ENCODE measurements at places on chromosomes 7 and 10. TPM values are rescaled to one million over a fixed set of nuclear protein-coding genes. Genes with fewer than 3 reads are reported as not detected.

- H3K4me3 ChIP-seq, result no peak overlapping the region
- H3K4me1 ChIP-seq, result no peaks in the 10 kb centered on the region
- no peak for DNase-seq
- no peaks in the 10 kb centered on the region for H3K36me3 ChIP-seq
- H3K27me3 ChIP-seq, result no peaks in the 10 kb centered on the region
Observed at GRCh38 chr7:28787106-28787505, 171.0 kb downstream of the TRIL start.

The GOLGA7B gene
- total RNA-seq, result 0.11 TPM

DNA sequence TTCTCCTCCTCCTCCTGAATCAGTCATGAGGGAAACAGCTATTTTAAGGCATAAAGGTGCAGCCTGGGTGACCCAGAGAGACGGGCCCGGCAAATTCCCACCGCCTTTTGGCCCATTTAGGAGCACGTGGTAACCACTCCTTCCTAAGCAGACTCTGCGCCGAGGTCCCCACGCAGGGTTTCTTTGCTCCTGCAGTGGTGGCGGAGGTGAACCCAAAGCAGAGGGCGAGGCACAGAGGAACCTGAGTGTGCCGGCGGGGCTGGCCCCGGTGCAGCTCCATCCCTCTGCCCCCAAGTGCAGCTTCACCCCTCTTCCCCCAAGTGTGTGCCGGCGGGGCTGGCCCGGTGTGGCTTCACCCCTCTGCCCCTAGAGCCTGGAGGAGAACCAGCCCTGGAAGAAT is 50.6 kb downstream of the DPYSL4 start:
- peaks cover 20% of the 10 kb centered on the region for H3K4me1 ChIP-seq
- no peak for DNase-seq
- peaks cover 24% of the 10 kb centered on the region for H3K27me3 ChIP-seq
- H3K27ac ChIP-seq, result no peak overlapping the region

The CABCOCO1 gene
- not detected for total RNA-seq

The ARMC3 gene
- 0.58 TPM for total RNA-seq

The VIPR2 gene
- 0.04 TPM for total RNA-seq

The SLC39A12 gene
- not detected for total RNA-seq

The FAM107B gene
- total RNA-seq, result 2.3 TPM

GRCh38 chr7:11416641-11417458 is 415.1 kb downstream of the THSD7A start:
- no peak overlapping the region for H3K4me3 ChIP-seq
- no peak for DNase-seq
- no peak overlapping the region for H3K27ac ChIP-seq
- no peaks in the 10 kb centered on the region for H3K27me3 ChIP-seq

DNA sequence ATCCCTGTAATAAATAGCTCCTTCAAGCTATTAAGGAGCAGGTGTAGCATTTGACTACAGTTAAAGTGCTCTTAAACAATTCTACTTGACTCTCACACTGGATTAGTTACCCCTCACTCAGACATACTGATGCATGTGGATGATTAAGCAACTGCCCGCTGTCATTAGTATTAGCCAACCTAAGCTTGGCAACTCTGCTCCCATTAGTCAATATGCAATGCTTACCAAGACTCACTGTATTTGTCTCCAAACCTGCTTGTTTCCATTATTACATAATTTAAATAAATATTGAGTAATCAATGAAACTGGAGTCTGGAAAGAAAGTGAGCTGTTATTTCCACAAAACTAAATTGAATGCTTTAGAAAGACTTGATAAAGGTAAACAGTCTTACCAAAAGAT is 144.0 kb upstream of the ASAH2 start:
- H3K27ac ChIP-seq, result no peak overlapping the region
- no peak overlapping the region for H3K4me3 ChIP-seq
- peaks cover 36% of the 10 kb centered on the region for H3K36me3 ChIP-seq
- H3K4me1 ChIP-seq, result peaks cover 51% of the 10 kb centered on the region

The MET gene
- 0.65 TPM for total RNA-seq

DNA sequence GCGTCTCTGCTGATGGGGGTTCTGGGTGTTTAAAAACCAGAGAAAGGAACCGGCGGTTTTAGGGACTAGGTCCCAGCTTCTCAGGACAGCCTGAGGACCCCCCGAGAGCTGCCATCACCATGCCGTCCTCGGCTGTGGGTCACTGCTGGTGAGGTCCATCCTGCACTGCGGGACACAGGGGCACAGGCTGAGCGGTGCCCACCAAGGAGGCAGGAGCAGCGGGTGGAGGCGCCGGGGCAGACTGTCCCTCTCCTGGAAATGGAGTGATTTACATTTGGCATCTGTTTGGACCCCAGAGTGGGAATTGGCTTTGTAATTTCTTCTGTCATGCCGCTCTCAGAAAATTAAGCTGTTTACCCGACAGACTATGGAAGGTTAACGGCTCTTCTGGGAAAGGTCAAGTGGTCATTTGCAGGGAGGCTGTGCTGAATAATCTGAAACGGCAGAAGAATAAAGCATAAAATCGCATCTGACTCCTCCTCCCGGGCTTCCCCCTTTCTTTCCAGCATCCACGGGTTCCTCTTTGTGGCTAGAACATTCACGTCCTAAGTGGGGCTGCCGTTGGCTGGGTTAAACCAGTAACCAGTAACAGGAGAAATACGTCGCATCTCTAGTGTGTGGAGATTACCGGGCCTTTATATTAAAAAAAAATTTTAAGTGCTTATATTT is 31.7 kb downstream of the LHPP start:
- no peaks in the 10 kb centered on the region for H3K27me3 ChIP-seq
- no peak for DNase-seq
- H3K4me3 ChIP-seq, result no peak overlapping the region

GRCh38 chr10:60099998-60100747 is 193.8 kb upstream of the CCDC6 start:
- no peaks in the 10 kb centered on the region for H3K27me3 ChIP-seq
- DNase-seq, result peak; percentile 53
- H3K27ac ChIP-seq, result peak overlapping the region; percentile 54

- no peaks in the 10 kb centered on the region for H3K27me3 ChIP-seq
- no peaks in the 10 kb centered on the region for H3K36me3 ChIP-seq
- peaks cover 14% of the 10 kb centered on the region for H3K4me1 ChIP-seq
- H3K4me3 ChIP-seq, result no peak overlapping the region
- DNase-seq, result no peak
- H3K27ac ChIP-seq, result no peak overlapping the region
Observed at GRCh38 chr7:150935149-150935548, 43.0 kb downstream of the KCNH2 start.

- H3K4me1 ChIP-seq, result peaks cover 5% of the 10 kb centered on the region
- peak overlapping the region; percentile 90 for H3K4me3 ChIP-seq
- peak; percentile 70 for DNase-seq
- H3K36me3 ChIP-seq, result 0 out of 3 replicates have a peak, but pooled peaks cover 2% of the 10 kb centered on the region
Observed at GRCh38 chr10:103967448-103968071, 620 bp downstream of the SLK start.

The OR2A5 gene
- not detected for total RNA-seq

- no peak overlapping the region for H3K4me3 ChIP-seq
- no peak overlapping the region for H3K27ac ChIP-seq
- H3K27me3 ChIP-seq, result no peaks in the 10 kb centered on the region
Observed at GRCh38 chr10:123559823-123560092, 106.4 kb upstream of the GPR26 start.

- no peak overlapping the region for H3K27ac ChIP-seq
- no peak for DNase-seq
- no peak overlapping the region for H3K4me3 ChIP-seq
- no peaks in the 10 kb centered on the region for H3K4me1 ChIP-seq
Observed at GRCh38 chr10:43044961-43045621, 31.8 kb upstream of the RET start.

The CTNNA3 gene
- total RNA-seq, result not detected

- DNase-seq, result no peak
- no peak overlapping the region for H3K27ac ChIP-seq
- peaks cover 13% of the 10 kb centered on the region for H3K4me1 ChIP-seq
Observed at GRCh38 chr7:1651031-1651446, 19.0 kb upstream of the ELFN1 start.

The PAX4 gene
- not detected for total RNA-seq

The TRPV5 gene
- not detected for total RNA-seq

DNA sequence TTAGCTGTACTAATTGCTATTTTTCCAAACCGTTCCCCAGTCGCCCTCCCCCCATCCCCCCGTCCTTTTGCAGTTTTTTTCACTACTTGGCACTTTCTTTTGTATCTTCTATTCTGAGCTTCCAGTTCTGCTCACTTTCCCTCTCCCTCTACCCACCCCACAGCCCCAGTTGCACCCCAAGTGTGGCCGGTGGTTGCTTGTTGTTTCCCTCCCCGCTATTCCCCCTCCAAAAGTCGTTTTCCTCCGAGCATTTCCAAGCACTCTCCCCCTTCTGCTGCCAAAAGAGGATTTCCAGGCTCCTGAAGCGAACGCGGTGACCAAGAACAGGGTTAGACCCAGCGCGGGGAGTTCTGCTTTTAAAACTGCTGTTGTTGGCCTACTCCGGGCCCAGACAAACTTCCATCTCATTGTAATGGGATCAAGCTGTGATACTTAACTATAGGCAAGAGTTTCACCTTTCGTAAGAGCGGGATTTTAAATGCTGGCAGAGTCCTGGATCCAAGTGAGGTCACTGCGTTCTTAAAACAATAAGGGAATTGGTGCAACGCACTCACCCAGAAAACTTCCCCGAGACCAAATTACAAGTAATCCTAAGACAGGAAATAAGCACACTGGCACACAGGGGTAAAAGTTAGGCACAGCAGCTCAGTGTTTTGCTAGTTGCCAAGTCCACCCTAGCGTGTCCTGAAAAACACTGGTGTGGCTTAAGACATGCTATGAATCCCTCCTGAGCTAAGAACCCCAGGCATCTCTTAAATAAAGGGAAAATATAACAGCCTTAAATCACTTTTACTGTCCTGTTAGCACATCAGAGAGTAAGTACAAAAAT is 1.5 kb upstream of the RGS10 start:
- H3K4me3 ChIP-seq, result no peak overlapping the region
- H3K36me3 ChIP-seq, result no peaks in the 10 kb centered on the region
- H3K27me3 ChIP-seq, result no peaks in the 10 kb centered on the region
- no peak overlapping the region for H3K27ac ChIP-seq
- H3K4me1 ChIP-seq, result peaks cover 9% of the 10 kb centered on the region
- DNase-seq, result no peak

The LRRC17 gene
- not detected for total RNA-seq

- no peak overlapping the region for H3K27ac ChIP-seq
- H3K4me3 ChIP-seq, result no peak overlapping the region
- H3K4me1 ChIP-seq, result no peaks in the 10 kb centered on the region
- no peak for DNase-seq
Observed at GRCh38 chr7:131737746-131738465, 181.5 kb upstream of the PODXL start.

DNA sequence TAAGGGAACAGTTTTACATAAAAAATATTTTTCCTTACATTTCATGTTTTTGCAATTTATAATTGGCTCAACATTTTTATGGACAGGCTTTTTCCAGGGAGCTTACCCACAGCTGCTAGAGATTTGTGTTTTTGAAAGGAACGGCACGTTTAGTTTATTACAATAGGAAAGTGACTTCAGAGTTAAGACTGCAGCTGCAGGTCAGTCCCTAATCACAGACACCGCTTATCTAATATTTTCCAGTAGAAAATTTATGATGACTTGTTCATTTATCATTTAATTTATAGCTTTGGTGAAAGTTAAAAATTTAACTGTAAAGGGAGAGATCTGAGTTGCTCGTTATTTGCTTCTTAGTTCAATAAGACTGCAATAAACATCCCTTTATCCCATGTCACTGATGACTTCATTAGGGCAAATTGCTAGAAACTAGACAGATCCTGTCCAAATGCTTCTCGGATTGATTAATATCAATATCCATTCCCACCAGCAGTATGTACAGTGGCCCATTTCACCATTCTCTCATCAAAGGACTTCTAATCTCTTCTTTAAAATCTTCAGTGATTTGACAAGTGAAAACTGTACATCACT is 97.0 kb upstream of the ODAD2 start:
- H3K27me3 ChIP-seq, result no peaks in the 10 kb centered on the region
- H3K4me3 ChIP-seq, result no peak overlapping the region
- H3K27ac ChIP-seq, result no peak overlapping the region
- DNase-seq, result no peak
- no peaks in the 10 kb centered on the region for H3K36me3 ChIP-seq

The MRC1 gene
- 0.18 TPM for total RNA-seq

DNA sequence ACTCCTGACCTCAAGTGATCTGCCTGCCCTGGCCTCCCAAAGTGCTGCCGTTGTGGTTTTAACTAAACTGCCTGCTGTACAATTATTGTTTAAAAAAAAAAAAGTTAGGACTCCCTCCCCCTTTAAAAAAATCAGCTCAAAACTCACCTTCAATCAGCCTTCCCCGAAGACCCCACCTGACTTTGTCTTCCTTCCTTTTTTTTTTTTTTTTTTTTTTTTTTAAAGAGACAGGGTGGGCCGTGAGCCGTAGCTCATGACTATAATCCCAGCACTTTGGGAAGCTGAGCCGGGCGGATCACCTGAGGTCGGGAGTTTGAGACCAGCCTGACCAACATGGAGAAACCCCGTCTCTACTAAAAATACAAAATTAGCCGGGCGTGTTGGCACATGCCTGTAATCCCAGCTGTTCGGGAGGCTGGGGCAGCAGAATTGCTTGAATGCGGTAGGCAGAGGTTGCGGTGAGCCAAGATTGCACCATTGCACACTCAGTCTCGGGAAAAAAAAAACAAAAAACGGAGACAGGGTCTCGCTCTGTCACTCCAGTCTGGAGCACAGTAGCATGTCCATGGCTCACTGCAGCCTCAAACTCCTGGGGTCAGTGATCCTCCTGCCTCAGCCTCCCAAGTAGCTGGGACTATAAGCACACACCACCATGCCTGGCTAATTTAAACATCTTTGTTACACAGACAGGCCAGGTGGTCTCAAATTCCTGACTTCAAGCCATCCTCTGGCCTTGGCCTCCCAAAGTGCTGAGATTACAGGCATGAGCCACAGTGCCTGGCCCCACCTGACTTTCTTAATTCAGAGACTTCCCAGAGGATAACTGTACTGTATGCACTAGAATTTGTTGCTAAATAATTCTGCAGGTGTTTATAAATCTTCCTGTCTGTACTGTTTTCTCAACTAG is 3.2 kb downstream of the FIS1 start:
- H3K27me3 ChIP-seq, result no peaks in the 10 kb centered on the region
- no peak overlapping the region for H3K4me3 ChIP-seq
- no peak for DNase-seq
- no peak overlapping the region for H3K27ac ChIP-seq

The MYL10 gene
- total RNA-seq, result not detected

- no peak overlapping the region for H3K4me3 ChIP-seq
- H3K4me1 ChIP-seq, result no peaks in the 10 kb centered on the region
- H3K27ac ChIP-seq, result no peak overlapping the region
- no peak for DNase-seq
- no peaks in the 10 kb centered on the region for H3K36me3 ChIP-seq
- H3K27me3 ChIP-seq, result no peaks in the 10 kb centered on the region
Observed at GRCh38 chr7:139731802-139732470, 45.9 kb downstream of the HIPK2 start.

GRCh38 chr10:132443605-132443982 is 46.6 kb downstream of the PWWP2B start:
- peak; percentile 63 for DNase-seq
- H3K36me3 ChIP-seq, result no peaks in the 10 kb centered on the region
- peak overlapping the region; percentile 53 for H3K27ac ChIP-seq
- H3K27me3 ChIP-seq, result no peaks in the 10 kb centered on the region

- H3K4me1 ChIP-seq, result peaks cover 21% of the 10 kb centered on the region
- DNase-seq, result peak; percentile 75
- H3K27ac ChIP-seq, result no peak within 1 kb of the TSS
- H3K36me3 ChIP-seq, result no peaks in the 10 kb centered on the region
- H3K4me3 ChIP-seq, result peak within 1 kb of the TSS; percentile 50
Observed at GRCh38 chr7:116524609-116525297, at the start of gene CAV1. Gene CAV1 (plus strand): TSS chr7:116525036. CDS start chr7:116525063, 27 bp downstream.

Data from K562 (cell line).